HL-60 (cell line): ENCODE measurements at places on chromosomes 13 and 19.

- no peak for DNase-seq
Observed at GRCh38 chr19:7865262-7865911, 8.8 kb downstream of the PRR36 start.

DNA sequence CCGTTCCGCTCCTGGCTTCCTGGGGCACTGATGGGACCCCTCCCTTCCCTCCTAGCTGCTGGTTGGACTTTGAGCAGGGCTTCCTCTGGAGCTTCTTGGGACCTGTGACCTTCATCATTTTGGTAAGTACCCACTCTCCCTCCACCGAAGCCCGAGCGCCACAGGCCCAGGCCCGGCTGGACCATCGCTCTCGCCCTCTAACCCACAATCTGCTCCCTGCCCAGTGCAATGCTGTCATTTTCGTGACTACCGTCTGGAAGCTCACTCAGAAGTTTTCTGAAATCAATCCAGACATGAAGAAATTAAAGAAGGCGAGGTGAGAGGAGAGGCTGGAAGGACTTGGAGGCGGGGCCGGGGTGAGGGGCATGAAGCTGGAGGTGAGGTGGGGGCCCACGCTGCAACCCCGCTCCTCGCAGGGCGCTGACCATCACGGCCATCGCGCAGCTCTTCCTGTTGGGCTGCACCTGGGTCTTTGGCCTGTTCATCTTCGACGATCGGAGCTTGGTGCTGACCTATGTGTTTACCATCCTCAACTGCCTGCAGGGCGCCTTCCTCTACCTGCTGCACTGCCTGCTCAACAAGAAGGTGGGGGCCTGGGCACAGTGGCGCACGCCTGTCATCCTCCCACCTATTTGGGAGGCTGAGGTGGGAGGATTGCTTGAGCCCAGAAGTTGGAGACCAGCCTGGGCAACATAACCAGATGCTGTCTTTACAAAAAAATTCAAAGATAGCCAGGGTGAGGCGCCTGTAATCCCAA is 12.3 kb downstream of the DDX39A start:
- no peak for DNase-seq

DNA sequence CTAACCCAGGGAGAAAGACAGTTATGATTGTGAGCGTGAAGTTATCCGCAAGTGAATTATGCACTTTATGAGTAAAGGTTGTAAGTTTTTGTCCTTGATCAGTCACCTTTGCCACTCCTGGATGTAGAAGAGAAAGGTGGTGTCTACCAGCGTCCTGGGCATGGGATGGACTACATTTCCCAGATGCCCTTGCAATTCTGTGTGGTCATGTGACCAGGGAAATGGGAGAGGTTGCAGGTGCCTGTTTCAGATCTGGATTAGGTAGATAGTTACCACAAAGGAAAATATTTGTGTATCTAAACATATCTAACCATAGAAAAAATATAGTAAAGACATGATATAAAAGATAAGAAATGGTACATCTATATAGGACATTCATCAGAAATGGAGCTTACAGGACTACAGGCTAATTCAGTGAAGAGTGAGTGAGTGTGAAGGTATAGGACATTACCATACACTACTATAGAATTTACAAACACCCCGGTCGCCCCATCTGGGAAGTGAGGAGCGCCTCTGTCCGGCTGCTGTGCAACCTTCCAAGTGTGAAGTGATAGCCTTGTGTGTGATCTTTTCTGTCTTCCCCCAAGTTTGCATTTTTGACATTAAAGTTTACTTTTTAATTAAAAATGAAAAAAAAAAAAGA is 51.6 kb upstream of the CACNA1A start:
- no peak for DNase-seq

- peak; percentile 23 for DNase-seq
Observed at GRCh38 chr13:36848199-36848982, 29.4 kb downstream of the RFXAP start.

DNA sequence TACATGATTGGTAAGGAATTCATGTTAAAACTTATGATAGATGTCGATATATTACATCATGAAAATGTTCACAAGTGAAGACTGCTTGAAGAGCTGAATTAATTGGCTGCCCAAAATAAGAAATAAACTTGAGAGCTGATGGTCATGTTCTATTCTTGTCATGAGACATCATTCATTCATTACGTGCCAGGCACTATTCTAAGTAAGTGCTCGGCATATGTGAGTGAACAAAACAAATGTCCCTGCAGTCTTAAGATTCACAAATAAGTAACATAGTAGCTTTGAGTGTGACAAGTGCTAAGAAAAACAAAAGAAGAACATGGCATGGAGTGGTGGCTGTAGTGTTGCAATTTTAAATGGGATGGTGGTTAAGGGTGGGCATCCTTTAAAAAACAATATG is 329.3 kb downstream of the SUCLA2 start:
- no peak for DNase-seq

GRCh38 chr13:36891752-36892151 is 28.3 kb downstream of the SMAD9 start:
- DNase-seq, result no peak

DNA sequence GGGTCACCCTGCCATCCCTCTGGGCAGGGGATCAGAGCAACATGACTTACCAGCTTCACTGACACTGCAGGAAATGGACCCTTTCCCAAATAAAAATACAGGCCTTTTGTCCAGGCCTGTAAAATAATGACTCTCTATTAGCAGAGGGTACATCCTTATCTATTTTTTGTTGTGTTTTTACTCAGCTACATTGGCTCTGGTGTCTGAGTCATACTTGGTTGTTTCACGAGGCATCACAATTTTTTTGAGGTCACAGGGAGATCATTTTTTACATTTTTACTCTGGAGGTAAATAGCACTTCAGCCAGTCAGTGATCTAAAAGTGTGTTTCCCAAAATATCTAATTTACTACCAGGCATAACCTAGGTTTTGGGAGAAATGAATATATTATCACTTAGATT is 6.9 kb upstream of the HTR2A start:
- DNase-seq, result no peak

DNA sequence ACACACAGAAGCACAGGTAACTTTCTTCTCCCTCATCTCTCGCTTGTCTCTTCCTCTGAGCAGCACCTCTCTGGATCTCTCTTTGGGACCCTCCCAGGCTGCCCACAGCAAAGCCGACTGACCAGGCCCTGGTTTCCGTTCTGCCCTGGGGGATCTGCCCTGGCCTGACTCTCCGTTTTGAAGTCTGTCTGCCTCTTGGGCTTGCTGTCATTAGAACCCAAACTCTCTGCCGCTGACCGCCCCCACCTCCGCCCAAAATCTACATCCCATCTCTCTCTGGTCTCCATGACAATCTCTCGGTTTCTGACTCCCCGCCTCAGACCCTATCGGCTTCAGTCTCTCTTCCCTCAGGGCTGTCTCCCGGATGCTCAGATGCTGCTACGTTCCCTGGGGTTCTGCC is 6.9 kb downstream of the KCNC3 start:
- no peak for DNase-seq

DNA sequence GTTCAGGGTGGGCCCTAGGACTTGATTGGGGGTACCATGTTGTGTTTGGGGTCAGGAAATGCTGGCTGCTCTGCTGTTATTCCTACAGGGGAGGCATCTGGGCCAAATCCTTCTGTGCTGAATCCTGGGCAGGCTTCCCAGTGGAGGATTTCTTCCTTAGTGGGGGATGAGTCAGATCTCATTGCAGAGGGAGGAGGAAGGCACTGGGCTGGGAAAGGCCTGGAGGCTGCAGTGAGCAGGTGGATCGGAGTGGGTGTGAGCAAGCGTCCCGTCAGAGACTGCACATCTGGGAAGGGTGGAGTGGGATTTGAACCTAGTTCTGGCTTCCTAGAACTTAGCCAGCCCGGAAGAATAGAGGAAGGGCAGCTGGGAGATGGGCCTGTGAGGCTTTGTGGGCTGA is 11.5 kb downstream of the CCDC124 start:
- no peak for DNase-seq

DNA sequence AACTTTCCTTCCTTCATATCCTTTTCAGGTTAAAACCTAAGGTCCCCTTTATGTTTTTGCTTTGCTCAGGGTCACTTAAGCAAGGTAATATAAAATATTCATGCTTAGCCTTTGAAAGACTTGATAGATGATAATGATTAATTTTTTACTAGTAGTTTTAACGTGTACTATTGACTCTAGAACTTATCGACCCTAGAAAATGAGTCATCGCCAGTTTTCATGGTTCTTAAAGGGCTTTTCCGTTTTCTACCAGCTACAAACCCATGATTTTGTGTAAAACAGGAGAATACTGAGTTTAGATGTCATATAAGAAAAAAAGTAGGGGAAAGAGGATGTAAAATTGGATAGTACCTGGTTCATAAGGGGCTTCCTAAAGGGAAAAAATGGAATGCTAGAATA is 75.7 kb downstream of the DHRS12 start:
- DNase-seq, result no peak

GRCh38 chr13:111976474-111977178 is 90.3 kb upstream of the SOX1 start:
- DNase-seq, result no peak

GRCh38 chr19:50203281-50204080 is at the start of gene MYH14:
MYH14 (plus strand) TSS chr19:50203622; CDS start chr19:50210366, 6,744 bp downstream.
- DNase-seq, result no peak

- DNase-seq, result no peak
Observed at GRCh38 chr13:28653111-28653510, 5.8 kb upstream of the POMP start.

GRCh38 chr19:18282788-18283141 is 1.3 kb upstream of the JUND start:
- no peak for DNase-seq

- DNase-seq, result no peak
Observed at GRCh38 chr13:95865080-95865615, 188.1 kb downstream of the UGGT2 start.

GRCh38 chr19:3335431-3336350 is 30.7 kb upstream of the NFIC start:
- DNase-seq, result no peak

DNA sequence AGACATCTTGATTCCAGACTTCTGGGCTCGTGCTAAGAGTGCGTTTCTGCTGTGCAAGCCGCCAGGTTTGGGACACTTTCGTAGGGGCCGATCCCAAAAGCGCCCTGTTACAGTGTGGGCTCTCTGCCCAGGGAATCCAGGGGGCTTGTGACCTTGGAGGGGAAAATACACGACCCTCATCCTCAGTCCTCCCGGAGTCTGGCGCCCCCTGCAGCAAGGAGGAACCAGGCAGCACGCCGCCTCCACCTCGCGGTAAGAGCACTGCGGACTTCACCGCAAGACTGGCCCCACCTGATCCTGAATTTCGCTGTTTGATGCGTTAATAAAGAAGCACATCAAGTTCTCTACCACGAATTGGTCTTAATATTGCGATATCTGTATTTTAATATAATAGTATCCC is 5.2 kb downstream of the POLRMT start:
- DNase-seq, result no peak

DNA sequence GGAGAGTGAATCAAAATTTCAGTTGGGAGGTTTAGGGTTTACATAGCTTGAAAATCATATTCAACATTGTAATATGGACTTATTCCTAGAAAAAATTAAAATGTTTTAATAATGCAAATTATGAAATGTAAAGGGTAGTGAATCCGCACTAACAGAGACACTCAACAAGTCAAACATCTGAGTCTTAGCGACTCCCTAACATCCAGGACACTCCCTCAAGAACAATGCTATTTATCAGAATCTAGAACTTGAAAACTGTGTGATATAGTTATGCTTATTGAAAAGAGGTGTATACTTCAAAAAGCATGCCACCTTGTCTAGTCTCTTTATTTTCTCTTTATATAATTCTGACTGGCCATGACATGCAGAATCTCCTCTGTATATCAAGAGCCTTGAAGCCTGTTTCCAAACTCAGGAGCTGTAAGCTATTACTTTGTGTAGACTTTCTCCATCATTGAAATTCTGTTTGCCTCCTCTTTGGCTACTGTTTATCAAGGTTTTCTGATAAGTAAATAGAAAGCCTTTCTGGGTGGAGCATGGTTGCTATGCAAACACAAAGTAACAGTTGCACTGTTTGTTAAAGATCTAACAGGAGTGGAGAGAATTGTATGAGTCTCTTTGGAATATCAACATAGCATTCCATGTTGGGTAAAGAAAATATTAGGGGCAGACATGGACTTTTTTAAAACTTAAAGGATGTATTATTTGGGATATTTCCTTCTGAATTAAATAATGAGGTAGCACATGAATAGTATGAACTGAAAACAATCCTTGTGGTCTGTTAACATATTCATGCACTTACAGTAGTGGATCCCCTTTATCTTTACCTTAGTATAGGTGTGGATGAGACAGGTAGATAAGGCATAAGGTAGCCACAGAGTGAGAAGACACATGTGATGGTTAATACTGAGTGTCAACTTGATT is 56.4 kb upstream of the MBNL2 start:
- no peak for DNase-seq

DNA sequence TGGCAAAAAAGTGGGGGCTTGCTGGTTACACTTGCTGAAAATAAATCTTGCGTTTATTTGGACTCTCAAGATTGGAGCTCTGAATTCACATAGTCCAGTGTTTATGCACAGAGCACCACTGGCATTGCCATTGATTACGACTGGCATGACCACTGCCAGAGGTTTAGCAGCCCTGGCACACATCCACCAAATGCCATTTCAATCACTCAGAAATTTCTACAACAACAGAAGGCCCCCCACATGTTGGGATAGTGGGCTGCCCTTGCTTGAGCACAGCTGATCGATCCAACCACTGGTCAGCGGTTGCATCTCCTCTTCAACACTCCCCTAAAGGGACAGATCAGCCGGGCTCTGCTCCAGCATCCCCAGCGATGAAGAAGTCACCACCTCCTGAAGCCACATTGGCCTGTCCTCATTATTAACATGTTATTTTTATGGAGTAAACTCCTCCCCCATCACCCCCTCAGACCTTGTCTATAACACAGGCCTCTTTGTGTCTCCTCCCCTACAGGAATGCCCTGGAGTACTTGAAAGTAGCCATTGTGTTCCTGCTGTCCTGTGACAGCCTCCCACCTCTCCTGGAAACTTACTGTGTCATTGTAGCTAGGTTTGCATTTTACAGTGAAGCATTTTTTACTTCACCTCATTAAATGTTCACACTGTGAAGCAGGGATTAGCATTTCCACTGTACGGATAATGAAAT is 51.3 kb downstream of the CDADC1 start:
- DNase-seq, result no peak

- DNase-seq, result peak; percentile 82
Observed at GRCh38 chr19:10085641-10086590, at the start of gene SHFL. SHFL (plus strand) TSS chr19:10086317; CDS start chr19:10086428, 111 bp downstream.

DNA sequence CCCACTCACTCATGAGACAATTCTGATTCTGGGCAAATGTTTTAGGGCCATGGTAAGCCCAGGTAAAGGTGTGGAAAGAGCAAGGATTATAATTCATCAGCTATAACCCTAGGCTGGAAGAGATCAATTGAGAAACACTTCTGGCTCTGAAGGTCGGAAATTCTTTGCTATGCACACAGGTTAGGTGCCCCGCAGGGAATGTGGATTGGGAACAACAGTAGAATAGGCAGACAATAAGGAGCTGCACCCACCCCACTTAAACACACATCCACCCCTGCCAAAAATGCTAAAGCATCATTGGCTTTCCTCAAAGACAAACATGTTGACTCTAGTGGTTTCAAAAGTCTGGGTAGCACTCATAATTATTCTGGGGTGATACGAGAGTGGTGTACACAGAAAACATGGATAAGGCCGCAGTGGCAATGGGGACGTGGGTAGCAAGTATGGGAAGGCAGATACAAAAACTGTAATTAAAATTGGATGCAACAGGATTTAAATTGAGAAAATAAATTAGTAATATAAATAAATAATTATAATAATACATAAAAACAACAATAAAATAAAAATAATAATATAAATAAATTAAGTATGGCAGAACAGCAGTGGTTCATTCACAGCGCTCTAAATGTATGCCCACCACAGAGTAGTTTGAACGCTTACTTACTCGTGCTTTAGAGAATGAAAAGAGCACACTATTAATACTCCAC is 8.6 kb downstream of the EFNB2 start:
- no peak for DNase-seq
